ENCODE measurements at places on chromosomes 11 and 22.

- no peak for DNase-seq
Measured at GRCh38 chr11:89443361-89444322, 47.5 kb downstream of the NOX4 start.

DNA sequence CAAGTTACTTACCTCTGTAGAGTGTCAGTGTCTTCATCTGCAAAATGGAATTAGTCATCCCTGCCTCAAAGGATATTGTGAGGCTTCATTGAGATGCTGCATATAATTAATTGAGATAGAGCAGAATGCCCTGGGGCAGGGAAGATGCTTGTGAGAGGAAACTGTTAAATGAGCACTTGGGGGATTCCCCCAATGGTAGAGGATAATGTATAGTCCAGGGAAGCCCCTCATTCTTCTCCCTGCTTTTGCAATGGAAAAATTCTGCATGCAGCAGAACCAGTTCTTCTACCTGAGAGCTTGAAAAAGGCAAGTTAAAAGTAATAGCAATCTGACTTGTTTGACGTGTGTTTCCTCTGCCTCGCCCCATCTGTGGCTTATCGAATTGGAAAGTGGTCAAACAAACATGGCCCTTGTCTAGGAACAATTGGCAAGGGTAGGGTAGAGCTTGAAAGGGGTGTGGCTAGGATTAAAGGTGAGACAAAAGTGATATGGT lies 90.9 kb downstream of the NAV2 start:
- no peak for DNase-seq

- no peak for DNase-seq
Measured at GRCh38 chr11:68148879-68149278, 27.7 kb upstream of the CHKA start.

GRCh38 chr11:68009391-68010089 lies 587 bp upstream of the ALDH3B1 start:
- DNase-seq, result peak; percentile 57

- peak; percentile 50 for DNase-seq
Measured at GRCh38 chr22:21102659-21103267, 57.0 kb downstream of the LRRC74B start.

GRCh38 chr22:27557286-27558008 lies 244.1 kb downstream of the MN1 start:
- DNase-seq, result no peak

GRCh38 chr11:94150704-94151685 lies 22.4 kb downstream of the PANX1 start:
- peak; percentile 59 for DNase-seq

- no peak for DNase-seq
Measured at GRCh38 chr22:47997052-47997590, 1234.7 kb downstream of the TBC1D22A start.

Data from fibroblast of skin of back (primary cell).